NB4 (cell line): ENCODE measurements at places on chromosomes 13 and 19.

GRCh38 chr19:34669305-34669704 is 7.7 kb downstream of the SCGB2B2 start:
- no peak for DNase-seq

GRCh38 chr19:46000491-46001246 is 5.4 kb downstream of the CCDC61 start:
- DNase-seq, result peak; percentile 15

GRCh38 chr19:50258918-50259372 is 55.5 kb downstream of the MYH14 start:
- DNase-seq, result peak; percentile 52

GRCh38 chr13:21583478-21583877 is 20.5 kb downstream of the MICU2 start:
- DNase-seq, result no peak
